ENCODE measurements at places on chromosomes 2 and 18.

- DNase-seq = no peak
These were observed 65.2 kb upstream of the FIGN start for GRCh38 chr2:163800951-163801381.

GRCh38 chr2:175766880-175767279, 235.2 kb downstream of the LNPK start:
- DNase-seq = peak; percentile 19

DNA sequence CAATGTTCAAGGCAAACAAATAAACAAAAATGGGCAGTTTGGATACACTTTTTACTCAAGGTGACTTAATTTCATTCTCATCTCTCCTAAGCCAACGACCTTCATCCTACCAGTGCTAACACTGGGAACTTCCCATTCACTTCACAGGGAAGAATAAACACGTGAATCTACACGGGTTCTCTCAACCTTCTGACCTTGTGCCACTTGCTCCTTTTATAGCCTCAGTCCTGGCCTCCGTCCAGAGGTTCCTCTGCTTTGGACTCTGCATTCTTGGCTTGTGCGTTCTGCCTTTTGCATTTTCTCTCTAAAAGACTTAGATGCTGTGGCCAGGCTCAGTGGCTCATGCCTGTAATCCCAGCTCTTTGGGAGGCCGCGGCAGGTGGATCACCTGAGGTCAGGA, 13.8 kb downstream of the ZNF2 start:
- no peak for DNase-seq

DNA sequence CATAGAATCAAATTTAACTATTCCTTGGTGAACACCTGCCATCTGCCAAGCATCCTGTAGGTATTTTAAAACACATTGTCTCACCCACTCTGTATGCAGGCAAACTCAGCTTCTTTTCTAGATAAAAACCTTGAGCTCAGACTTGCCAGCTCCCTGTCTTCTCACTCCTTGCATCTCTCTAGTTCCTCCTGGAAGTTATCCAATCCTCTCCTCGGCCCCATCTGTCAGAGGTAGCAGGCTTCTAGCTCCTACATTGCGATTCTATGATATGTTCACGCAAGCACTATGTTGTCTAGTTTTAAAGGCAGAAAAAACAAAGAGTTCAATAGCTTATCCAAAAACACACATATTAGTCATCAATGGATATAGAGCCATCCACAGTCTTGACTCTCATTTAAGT, 67.0 kb upstream of the APCDD1 start:
- DNase-seq = no peak

DNA sequence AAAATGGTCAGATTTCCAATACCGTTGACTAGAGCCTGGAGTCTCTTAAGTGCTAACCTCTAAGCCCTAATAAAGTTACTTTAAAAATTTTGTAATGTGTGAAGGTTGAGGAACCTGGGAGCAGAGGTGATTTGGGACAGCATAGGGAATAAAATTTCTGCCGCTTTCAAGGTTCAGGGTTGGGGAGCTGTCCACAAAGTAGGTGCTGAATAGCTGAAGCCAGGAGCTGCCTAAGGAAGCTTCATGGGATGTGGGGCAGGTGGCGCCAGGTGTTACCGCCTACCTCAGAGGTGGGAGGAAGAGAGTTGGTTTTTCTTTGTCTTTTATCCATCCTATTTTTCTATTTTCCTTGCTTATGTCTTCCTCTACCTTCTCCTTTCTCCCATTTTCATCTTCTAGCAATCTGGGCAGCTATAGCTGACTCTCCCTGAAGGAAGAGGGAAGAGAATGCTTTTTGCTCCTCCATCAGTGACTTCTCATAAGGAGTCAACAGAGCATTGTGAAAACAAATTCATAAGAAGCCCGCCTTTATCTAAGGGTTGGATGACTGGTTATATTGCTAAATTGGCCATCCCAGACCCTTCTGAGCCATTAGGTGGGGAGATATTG, 178.7 kb downstream of the CLIP4 start:
- DNase-seq = peak; percentile 42

DNA sequence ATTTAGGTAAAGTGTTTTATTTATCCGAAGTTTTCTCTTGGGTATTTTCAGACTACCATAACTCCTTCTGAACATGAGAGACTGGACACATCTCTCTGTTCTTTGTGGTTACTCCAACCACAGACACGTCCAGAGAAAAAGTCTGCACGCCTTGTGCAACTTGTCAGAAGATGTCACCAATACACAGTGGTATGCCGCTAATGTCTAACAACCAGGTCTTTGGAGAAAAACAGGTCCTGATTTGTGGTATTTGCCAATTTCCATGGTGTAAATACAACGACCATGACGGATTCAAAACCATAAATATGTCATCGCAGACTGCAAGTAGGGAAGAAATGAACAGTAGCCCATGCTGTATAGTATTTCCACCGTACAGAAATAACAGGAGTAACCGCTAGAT, 620.6 kb upstream of the ID2 start:
- no peak for DNase-seq

GRCh38 chr2:54557601-54558187, 101.6 kb downstream of the SPTBN1 start:
- peak; percentile 59 for DNase-seq

DNA sequence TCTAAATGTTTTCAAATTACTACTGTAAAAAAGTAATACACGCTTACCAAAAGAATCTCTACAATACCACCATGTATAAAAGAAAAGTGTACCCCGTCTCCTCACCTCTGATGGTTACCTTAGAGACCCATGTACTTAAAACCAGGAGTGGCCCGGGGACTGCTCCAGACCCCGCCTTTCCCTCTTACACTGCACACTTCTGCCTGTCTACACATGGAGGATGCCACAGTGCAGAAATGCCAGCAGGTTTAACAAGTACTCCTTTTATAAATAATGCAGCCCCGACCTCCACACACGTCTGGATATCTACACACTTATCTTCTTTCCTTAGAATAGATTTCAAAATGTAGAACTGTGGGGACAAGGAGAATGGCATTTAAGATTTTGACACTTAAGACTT, 5.3 kb downstream of the HDAC4 start:
- DNase-seq = no peak

DNA sequence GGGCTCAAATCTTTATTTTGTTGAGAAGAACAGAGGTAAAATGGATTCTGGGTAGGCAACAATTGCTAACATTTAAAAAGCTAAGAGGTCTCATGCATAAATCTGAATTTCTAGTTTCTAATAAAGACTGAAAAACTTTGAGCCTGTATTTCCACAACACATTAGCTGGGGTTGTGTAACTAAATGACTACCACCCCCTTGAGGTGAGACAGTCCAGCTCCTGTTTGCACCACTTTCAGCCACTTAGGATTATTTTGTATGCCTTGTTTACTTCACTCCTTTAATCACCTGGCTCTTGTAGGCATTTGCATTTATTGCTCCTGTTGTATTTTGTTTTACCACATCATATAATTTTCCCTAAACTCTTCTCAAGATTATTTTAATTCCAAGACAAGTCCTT, 376.6 kb downstream of the PTH2R start:
- DNase-seq = no peak

Measured in cardiac fibroblast (primary cell).